ENCODE measurements at places on chromosomes 12 and 14.
A peak's percentile ranks its signal among the peaks of the same experiment; 100 is the strongest.

DNA sequence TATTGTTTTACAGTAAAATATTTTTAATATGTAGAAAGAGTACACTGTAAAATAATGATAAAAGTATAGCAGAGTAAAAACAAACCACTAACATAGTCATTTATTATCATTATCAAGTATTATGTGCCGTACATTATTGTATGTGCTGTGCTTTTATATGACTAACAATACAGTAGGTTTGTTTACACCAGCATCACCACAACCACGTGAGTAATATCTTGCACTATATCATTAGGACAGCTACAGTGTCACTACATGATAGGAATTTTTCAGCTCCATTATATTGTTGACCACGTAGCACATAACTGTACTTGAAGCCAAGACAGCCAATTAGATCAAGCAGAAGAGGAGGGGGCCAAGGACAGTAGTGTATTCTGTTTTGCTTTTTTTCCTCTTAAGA, 415.4 kb downstream of the RAD51B start:
- DNase-seq, result no peak

DNA sequence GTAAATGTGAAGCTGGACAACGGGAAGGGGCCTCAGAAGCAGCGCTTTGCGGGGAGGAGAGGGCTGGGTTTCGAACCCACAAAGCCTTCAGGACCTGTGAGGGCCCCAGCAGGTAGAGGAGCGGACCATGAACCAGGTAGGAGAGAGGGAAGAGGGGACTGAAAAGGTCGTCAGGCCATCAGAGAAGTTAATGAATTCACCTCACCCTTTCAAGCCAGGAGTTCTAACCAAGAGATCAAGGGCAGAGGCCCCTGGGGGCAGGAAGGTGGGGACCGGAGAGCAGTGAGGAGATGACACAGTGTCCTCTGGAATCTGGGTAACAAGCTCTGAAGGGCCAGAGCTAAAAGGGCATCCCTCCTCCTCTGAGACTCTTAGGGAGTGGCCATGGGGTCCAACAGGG, 19.4 kb downstream of the SERPINA1 start:
- DNase-seq, result no peak

GRCh38 chr12:123046431-123046830, 66.0 kb downstream of the ARL6IP4 start:
- DNase-seq, result no peak

DNA sequence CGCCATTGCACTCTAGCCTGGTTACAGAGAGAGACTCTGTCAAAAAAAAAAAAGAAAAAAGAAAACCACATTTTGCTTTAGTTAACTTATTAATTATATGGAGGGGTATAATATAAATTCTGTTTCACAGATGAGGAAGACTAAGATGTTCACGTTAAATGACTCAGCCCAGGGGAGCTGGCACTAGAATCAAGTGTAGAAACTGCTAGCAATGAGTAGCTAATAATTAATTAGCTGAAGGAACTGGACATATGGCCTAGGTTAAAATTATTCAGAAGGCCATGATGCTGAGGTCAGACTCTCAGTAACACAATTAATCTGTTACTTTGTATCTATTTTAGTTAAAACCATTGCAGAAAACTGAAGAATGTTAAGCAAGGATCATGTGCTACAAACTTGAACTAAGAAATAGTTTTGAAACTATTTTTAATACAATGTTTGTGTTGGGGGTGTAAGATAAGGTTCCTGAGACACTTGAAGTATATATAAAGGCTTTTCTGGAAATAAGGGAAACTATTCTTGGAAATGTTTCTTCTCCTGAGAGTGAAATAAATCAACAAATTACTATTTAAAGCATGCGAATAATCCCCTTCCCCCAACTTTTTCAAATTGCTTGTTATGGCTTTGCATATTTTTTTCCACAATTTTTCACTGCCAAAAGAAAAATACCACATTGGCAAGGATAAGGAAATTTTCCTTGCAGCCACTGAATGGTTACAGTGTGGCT, 589.3 kb downstream of the SOX5 start:
- no peak for DNase-seq

- no peak for DNase-seq
Measured at GRCh38 chr14:102389246-102389645, 26.5 kb downstream of the TECPR2 start.

- no peak for DNase-seq
Measured at GRCh38 chr14:98195256-98195655, 1076.7 kb downstream of the BCL11B start.

- peak; percentile 64 for DNase-seq
Measured at GRCh38 chr14:104800771-104801519, at the start of gene ZBTB42. Gene ZBTB42, plus strand, starts transcription at chr14:104801101. Its CDS starts 97 bp downstream, at chr14:104801198.

DNA sequence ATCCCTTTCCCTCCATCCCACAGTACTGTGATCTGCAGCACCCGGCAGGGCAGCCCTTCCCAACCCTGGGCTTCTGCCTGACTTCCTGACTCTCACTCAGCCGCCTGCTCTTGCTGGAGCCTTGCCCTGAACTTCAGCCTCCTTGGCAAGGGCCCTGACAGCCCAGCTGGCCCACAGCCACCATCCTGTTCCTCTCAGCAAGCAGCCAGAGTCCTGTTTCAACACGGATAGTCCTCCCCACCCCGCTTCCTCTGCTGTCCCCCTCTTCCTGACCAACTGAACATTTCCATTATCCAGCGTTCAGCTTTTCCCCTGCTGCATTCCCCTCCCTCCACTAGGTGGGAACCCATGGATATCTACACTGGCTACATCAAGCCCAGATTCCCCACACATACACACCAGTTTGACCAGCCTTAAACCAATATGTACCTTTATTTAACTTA, 74.0 kb upstream of the MDM1 start:
- no peak for DNase-seq
